ENCODE measurements at places on chromosomes 5 and 9. TPM values are rescaled to one million over a fixed set of nuclear protein-coding genes. Genes with fewer than 3 reads are reported as not detected.

DND1 gene
- not detected for total RNA-seq

CKMT2 gene
- not detected for total RNA-seq

ZNF484 gene
- total RNA-seq, result 10.8 TPM

ZNF462 gene
- total RNA-seq, result 18.0 TPM

SET gene
- 371 TPM for total RNA-seq

C5orf52 gene
- not detected for total RNA-seq

STC2 gene
- 18.1 TPM for total RNA-seq

RETREG1 gene
- total RNA-seq, result not detected

PCDH12 gene
- 55.6 TPM for total RNA-seq

FAM169A gene
- under 0.01 TPM for total RNA-seq

PCDHGA4 gene
- total RNA-seq, result 6.3 TPM

BTNL9 gene
- 0.19 TPM for total RNA-seq
